ENCODE measurements at places on chromosomes 2 and 18.

- no peak for DNase-seq
Observed at GRCh38 chr2:39521876-39522517, 84.9 kb upstream of the MAP4K3 start.

DNA sequence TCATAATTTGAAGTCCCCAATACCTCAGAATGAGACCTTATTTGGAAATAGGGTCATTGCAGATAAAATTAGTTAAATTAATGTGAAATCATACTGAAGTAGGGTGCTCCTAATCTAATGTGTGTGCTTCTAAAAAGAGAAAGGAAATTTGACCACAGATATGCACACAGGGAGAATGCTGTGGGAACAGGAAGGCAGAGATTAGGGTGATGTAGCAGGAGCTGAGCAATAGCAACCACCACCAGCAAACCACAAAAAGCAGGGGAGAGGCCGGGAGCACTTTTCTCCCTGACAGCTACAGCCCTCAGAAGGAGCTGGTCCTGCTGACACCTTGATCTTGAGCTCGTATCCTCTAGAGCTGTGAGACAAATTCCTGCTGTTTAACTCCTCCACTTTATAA, 24.6 kb upstream of the SCG2 start:
- DNase-seq, result no peak

DNA sequence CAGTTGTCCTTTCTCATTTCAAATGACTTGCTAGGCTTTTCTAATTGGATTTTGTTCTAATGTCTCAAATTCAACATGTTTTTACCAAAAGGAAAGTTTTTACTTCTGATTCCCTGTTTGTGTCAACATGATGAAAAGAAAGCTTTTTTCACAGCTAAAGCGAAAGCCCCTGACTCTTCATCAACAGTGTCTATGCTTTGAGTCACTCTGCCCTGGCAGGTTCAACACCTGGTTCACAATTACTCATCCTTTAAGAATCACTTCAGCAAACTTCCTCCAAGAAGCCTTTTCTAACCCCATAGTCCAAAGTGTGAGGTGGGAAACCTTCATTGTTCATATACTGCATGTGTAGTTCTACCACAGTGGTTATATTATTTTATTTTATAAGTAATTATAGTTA, 7.6 kb upstream of the DSG2 start:
- DNase-seq, result peak; percentile 71

DNA sequence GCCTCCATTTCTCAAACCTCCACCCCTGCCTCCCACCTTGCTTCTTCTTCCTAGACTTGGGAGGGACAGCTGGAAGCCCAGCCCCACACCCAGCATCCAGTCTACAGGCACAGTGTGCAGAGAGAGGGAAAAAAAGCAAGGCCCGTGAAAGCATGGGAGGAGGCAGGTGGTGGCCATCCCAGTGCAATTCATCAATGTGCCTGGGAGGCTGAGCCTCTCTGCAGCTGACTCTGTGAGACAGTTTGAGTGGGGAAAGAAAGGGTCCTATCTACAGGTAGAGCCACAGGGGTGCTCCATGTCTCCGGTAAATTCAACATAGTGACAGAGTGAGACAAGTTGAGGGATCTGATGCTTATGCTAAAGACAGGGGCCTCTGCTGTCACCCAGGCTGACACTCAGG, 340.6 kb downstream of the DYSF start:
- DNase-seq, result no peak

DNA sequence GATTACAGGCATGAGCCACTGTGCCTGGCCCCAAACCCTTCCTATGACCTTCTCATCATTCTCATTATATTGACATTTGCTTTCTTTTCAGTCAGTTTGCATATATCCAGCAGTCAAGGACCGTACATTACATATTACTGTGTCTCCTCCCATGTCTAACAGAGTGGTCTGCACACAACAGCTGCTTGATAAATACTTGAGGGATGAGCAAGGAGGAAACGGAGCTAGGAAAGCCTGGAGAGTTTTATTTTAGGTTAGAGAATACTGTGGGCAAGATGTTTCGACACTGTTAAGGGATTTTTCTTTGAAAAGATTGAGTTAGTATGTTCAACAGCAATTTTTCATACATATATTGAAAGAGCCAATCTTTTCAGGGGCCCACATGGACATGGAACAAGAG, 76.2 kb upstream of the CHRNA1 start:
- no peak for DNase-seq

DNA sequence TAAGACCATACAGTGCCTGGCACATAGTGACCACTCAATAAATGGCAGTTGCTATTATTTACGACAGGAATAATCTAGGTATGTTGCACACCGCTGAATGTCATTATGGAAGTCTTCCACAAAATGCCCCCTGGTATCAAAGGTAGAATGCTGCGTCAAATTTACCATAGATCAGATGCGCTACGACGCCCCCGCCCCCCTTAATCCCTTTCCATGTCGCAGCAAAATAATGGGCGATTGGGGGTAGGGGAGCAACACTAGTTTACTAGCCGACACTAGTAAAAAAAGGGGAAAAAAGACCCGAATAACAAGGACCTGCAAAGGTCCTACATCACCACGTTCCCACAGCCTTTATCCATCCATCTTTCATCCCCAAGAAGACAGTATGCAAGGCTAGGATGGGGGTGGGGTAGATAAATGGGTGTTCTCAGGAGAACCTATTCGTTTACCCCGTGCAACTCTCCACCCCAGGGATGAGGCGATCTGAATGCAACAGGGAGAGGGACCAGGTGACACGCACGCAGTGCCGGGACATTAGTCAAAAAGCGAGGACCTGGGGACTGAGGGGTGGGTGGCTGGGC, 455 bp downstream of the PREPL start:
- DNase-seq, result no peak

- no peak for DNase-seq
Observed at GRCh38 chr2:168633895-168634294, 168.5 kb upstream of the NOSTRIN start.

DNA sequence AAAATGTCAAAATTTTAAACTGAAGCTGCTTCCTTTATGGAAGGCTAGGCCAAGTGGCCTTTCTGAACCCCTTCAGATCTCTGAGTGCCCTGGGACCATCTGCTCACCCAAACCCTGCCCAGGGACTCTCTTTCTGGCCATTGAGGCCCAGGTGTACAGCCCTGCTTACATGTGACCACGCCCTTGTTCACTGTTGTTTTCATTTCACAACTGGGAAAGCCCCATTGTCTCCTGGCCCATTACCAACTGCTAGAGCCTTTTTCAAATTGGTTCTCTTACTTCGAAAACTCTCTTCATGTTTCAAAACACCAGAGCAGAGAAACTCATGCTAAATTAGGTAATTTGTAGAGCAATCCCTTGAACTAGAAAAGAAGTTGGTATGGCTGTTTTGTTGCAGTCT, 219.5 kb upstream of the TANK start:
- no peak for DNase-seq

DNA sequence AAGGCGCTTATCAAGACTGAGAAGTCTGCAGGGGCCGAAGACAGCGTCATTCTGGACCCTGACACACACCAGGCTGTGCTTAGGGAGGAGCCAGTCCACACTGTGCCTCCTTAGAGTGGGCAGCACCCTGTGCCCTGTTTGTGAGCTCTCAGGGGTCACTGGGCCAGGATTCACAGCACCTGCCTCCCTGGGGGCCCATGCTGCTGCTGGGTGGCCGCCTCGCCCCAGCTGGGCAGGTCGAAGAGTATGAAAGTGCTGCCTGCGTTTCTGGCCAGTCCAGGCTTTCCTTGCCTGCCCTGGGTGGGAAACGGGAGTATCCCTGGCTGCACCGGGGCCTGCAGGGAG, 15.4 kb upstream of the GPR55 start:
- no peak for DNase-seq

DNA sequence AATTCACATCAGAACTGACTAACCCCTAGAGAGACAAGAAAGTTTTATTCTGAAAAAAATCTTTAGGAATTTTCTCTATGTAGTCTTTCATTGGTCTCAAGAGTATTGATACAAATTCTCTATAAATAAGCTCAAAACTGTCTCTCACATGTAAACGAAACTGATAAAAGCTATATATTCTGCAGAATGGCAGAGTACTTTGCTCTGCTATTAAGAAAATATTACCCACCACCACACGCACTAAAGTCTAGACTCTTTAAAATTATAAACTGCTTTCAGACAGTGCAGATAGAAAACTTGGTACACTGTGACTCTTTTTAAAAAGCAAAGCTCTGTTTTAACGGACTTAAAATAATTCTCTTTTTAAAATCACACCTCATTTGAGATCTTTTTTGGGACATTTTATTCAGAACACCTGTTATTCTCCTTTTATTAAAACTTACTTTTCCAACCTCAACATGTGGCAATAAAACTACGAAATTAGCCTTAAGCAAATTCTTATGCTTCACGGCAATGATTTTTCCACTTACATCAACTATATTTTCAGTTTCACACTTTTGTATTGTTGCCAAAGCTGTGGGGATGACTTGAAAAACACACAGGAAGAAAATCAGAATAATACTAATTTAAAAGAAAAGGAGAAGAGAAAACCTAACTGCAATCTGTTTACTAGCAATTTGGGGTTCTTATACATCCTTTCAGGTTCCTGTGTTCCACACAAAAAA, 58.0 kb downstream of the CCDC88A start:
- no peak for DNase-seq

DNA sequence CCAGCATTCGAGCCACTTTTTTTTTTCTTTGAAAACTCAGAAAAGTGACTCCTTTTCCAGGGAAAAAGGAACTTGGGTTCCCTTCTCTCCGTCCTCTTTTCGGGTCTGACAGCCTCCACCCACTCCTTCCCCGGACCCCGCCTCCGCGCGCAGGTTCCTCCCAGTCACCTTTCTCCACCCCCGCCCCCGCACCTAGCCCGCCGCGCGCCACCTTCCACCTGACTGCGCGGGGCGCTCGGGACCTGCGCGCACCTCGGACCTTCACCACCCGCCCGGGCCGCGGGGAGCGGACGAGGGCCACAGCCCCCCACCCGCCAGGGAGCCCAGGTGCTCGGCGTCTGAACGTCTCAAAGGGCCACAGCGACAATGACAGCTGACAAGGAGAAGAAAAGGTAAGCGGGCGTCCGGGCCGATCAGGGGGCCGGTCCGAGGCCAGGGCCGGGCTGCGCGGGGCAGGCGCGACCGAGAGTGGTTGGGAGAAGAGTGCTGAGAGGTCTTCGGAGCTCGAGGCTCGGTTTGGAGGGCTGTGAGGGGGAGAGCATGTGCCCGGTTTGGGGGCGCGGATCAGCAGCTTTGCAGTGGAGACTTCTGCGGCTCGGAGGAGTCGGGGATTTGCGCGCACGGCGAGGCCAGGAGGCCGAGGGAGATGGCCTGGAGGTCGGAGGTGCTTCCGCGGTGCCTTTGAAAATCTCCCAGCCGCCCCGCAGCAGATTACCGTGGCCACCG, 502 bp downstream of the EPAS1 start:
- no peak for DNase-seq

DNA sequence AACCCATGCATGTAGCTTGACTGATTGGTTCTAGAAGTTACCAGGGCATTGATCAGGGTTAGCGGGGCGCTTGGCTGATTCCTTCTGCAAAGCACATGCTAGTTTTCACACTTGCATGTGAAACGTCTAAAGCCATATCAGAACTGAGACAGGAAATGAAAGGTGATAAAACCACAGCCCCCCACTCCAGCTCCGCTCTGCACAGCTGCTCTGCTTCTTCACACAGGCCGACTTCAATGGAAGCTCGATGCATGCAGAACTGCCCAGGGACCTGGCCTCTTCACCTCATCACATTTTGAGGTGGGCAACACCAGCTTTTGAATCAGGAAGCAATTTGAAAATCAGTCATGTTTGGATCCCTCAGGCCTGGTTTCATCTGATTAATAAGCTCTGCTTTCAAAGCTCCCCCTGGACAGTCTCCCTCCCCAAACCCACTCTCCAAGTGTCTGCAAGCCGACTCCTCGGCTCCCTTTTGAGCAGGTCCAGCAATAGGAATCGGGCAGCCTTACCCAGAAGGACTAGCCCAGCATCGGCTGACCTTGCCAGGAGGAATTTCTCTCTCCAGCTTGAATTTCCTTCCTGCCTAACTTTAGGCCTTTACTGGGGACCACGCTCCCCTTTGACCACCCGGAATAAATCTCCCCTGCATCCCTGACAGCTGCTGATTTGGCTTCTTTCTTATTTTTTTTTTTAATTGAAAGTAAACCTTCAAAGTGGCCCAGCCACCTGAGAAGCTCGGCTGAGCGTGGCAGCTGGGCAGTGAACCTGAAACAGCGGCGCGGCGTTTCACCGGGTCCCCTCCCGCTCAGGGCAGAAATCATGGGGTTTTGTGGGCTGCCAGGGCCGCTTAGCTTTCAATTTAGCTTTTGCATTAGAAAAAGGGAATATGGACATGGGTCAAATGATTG, 31.7 kb downstream of the HRH4 start:
- DNase-seq, result no peak
